ENCODE measurements at places on chromosomes 3 and 15.

- DNase-seq = no peak
Measured at GRCh38 chr3:42028474-42028873, 62.7 kb upstream of the TRAK1 start.

DNA sequence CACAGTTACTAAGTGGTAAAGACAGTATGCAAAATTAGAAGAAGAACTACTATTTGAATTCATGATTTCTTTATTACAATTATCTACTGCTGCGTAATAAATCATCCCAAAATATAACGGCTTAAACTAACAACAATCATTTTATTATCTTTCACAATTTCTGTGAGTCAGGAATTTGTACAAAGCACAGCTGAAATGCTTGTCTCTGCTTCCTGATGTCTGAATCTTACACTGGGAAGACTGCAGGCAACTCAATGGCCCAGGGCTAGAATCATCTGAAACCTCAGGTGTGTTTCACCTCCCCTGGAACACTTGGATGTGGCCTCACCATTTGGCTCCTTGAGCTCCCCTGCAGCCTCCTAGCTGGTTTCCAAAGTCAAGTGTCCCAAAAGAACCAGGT lies 145.1 kb downstream of the MAGI1 start:
- no peak for DNase-seq

- no peak for DNase-seq
Measured at GRCh38 chr3:140727886-140728285, 50.0 kb downstream of the TRIM42 start.

- DNase-seq = peak; percentile 40
Measured at GRCh38 chr3:72977060-72977808, 19.4 kb upstream of the PPP4R2 start.

- DNase-seq = no peak
Measured at GRCh38 chr3:170632780-170633179, 46.9 kb upstream of the SLC7A14 start.

GRCh38 chr15:78035861-78036476 lies 41.5 kb downstream of the TBC1D2B start:
- DNase-seq = no peak

DNA sequence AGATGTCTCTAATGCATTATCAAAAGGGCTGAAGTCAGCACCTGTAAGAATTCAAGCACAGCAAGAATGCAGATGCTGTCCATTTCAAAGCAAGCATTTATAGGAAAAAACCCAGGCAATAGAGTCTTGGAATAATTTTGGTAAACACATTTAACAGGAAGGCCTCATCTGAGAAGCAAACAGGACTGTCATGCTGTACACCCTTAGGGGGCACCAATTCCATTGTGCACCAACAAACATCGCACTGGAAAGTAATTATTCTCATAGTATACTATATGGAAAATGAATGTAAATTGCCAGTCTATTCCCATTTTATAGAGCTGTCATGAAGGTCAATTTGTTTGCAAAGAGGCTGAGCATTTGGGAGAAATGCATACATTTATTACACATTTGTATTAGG lies 247.3 kb upstream of the SUCLG2 start:
- peak; percentile 28 for DNase-seq

- no peak for DNase-seq
Measured at GRCh38 chr3:9146367-9147071, 102.9 kb downstream of the SRGAP3 start.

DNA sequence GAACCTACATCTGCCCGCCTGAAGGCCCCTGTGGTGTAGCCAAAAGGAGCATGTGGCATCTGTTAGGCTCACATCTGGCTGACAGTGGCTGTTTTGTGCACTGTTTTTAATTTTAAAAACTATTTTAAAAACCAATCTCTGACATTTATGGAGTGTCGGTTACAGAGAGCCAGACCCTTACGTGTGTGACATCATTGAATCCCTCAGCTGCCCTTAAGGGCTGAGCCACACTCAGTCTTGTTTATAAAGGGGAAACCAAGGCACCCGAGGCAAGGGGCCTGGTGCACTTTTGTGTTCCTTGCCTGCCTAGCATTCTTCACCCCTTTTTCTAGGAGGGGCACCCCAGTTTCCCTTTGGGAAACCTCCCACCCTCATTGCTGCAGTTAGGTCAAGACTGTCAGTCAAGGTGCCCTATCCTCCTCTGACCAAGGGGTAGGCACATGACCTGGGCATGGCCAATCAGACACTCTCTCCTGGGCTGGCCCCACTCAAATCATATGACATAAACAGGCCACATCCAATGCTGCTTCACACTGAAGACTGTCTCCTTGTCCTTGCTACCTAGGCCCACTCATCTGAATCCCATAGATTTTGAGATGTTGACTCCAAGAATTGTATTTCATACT lies 105.3 kb downstream of the LSM3 start:
- DNase-seq = no peak

GRCh38 chr3:25520926-25521559 lies 93.0 kb downstream of the RARB start:
- DNase-seq = no peak

DNA sequence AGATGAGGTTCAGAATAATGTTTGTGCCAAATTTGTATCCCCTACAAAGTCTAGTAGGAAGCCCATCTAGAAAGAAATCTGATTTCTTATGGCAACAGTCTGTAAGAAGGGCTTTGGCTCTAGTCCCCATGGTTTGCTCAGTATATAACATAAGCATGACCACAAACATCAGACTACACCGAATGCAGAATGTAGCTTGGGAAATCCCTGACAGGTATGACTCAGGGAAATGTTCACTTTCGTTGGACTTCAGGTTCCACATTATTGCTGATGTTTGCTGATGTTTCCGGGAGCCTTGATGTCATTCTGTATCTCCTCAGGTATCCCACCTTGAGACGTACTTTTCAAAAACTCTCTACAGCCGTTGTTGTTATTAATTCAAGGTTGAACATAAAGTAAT lies 304.4 kb upstream of the TGFBR2 start:
- no peak for DNase-seq

GRCh38 chr3:73580343-73580742 lies 44.4 kb downstream of the PDZRN3 start:
- no peak for DNase-seq

DNA sequence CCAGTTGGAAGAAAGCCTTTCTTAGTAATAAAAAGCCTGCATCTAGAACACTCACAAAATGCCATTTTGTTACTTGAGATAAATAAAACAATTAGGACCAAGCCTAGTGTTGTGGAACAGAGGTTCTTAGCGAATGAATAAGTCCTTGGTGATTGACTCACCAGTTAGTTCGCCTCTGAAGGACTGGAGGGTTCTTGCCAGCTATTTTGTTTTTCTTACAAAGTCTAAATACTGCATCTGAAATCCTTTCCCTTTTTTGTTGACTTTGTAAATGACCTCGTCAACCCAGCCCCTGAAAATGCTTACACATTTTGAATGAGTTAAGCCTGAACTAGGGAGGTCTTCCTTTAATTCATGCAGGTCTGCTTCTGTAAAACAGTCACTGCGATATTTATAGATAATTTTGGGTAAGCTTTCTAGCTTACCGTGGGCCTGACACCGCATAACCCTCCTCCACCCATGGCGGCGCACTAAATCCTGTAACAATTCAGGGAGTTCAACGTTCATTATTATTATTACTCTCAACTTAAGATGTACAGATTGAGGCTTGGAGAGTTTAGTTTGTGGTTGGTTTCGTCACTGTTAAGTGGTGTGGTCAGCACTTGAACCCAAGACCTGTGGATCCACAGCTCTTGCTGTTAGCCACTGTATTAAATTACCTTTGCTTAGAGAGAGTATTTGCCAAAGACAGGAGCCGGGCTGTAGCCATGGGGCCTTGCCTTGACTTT lies 45.0 kb upstream of the SACM1L start:
- no peak for DNase-seq

- DNase-seq = no peak
Measured at GRCh38 chr3:29245441-29245840, 35.4 kb upstream of the RBMS3 start.

- DNase-seq = no peak
Measured at GRCh38 chr3:56862352-56863062, 60.8 kb upstream of the ARHGEF3 start.

- DNase-seq = no peak
Measured at GRCh38 chr3:89138048-89138447, 30.6 kb downstream of the EPHA3 start.

DNA sequence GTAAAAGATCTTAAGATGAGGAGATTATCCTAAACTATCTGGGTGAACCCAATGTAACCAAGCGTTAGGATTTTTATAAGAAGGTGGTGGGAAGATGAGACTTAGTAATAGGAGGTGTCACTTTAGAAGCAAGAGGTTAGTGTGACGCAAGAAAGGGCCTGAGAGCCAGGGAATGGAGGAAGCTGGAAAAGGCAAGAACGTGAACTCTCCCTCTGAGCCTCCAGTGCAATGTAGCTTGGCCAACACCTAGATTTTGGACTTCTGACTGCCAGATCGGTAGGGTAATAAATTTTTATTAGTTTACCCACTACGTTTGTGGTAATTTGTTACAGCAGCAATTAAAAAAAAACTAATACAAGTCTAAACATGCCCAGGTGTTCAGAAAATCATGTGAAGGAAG lies 20.8 kb upstream of the CNTN6 start:
- no peak for DNase-seq

GRCh38 chr3:139627759-139628158 lies 50.0 kb downstream of the NMNAT3 start:
- no peak for DNase-seq

- DNase-seq = no peak
Measured at GRCh38 chr3:186425788-186426730, 64.0 kb upstream of the DGKG start.

DNA sequence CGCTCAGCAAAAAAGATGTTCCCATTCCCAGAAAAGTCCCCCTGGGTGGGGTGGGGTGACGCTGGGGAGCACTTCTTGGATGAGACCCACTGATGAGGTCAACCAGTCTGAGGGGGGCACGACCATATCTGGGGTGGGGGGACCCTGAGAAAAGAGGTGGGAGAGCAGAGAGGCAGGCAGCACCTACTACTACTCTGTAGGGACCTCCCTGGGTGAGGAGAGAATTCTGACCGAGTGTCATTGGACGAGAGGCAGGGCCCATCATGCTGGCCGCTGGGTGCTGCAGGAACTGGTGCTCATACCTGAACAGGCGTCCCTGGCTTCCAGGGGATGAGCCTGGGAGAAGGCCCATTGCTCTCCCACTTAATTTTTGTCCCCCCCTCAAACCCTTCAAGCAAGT lies 158.8 kb downstream of the KLF13 start:
- DNase-seq = no peak

DNA sequence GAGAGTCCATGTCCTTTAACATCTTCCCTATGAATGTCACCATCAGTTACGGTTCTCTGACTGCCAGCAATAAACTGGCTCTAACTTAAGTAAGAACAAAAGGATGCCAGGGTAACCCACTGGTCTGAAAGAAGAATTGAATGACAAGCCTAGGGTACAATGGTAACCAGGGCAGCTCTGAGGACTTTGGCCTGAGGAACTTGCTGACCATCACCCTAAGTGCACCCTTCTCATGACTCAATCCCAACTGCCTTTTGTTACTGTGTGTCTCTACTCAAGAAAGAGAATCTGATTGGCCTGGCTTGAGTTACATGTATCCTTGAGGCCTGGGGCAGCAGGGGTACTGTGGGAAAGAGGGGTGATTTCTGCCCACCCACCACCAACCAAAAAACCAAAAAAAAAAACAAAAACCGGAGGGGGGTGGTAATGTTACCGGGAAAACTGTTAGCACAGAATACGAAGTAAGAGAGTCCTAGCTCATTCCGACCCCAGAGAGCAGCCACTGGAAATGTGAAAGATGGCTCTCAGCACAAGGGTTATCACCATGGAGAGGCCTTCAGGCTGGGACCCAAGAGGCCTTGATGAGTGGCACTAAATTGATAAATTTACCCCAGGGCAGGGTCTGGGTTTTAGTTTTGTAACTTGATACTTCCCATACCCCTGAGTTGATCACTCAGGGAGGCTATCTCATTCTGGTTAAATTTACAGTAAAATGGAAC lies 9.3 kb upstream of the SLC28A1 start:
- DNase-seq = no peak

DNA sequence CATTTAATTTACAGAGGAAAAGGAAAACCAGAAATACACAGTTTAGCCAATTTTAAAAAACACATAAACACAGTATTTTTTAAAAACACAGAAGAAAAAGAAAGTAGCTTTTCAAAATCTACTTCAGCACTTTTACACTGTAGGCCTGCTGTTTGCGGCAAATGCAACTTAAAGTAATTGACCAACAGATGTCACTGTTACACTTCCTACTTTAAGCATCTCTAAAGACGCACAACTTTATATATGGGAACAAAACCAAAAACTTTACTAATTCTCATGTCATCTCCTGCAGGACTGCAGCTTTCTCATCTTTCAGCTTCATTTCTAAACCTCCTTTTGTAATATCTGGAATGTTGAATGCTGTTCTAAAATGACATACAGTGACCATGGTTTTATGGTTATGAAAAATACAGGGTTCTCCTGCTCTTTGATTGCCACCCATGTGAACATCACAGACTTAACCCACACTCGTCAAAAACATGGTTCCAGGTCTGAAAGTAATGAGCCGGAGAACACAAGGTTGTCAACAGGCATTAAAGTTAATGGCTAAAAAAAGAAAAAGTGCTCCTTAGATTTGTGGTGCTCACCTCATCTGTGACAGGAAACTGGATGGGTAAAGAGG lies 107.9 kb downstream of the FMN1 start:
- DNase-seq = no peak
